ENCODE measurements at places on chromosomes 12 and 14. TPM values are rescaled to one million over a fixed set of nuclear protein-coding genes. Genes with fewer than 3 reads are reported as not detected.

DNA sequence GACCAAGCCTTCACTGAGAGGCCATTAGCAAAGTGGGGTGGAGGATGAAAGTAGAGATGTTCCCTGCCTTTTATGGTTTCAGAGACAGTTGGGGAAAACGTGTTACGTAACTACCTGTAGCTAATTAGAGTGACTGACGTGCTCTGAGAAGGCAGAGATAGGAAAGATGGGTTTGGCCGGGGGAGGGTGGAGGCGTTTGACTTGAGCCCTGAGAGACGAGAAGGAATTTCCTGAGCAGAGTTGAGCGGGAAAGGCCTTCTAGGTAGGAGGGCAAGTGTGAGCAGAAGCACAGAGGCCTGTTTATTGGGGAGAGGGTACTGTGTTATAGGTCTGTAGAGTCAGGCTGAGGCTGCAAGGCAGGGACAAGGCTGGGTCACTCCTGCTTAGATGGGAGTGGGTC, 8.6 kb downstream of the TUNAR start:
- no peak for DNase-seq

DNA sequence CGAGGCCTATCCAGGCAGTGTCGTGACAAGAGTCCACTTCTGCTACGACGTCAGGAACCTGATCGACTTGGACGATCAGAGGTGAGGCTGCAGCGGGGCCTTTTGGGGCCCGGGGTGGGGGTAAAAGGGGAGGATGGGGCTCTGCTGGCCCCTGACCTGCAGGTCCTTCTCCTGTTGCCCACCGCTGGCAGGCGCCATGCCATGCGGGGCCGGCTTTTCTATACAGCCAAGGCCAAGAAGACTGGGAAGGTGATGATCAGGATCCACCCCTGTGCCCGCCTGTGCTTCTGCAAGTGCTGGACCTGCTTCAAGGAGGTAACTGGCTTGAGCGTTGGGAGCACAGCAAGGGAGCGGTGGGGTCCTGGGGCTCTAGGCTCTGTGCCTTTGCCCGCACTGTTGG, 31.6 kb downstream of the NGB start:
- DNase-seq: peak; percentile 68

DNA sequence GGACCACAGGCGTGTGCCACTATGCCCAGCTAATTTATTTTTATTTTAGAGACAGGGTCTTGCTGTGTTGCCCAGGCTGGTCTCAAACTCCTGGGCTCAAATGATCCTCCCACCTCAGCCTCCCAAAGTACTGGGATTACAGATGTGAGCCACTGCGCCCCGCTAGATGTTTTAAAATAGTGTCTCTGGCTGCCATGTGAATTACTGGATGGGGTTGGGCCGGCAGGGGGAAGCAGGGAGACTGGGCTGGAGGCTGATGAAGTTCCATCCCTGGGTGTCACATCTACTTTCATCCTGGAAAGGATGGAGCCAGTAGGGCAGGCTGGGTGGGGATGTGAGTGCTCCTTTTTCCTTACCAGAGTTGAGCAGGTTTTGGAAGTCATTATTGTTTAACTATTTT, 46.1 kb downstream of the DNAH10 start:
- DNase-seq: no peak

DNA sequence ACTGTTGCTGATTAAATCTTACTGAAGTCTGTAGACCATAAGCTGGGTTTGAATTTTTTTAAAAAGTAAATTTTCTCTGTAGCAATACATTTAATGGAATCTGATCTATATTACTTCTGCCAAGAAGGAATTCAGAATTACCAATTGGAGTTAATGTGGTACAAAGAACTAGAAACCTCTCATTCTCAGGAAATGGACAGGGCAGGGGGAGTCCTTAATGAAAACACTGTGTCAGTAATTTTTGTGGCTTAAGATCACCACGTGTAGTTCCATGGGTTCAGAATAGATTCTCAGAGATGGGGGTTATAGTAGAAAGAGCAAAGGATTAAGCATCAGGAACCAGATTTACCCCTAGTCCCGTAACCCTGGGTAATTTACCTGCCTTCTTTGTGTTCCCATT, 30.3 kb downstream of the FBXL14 start:
- DNase-seq: no peak

DNA sequence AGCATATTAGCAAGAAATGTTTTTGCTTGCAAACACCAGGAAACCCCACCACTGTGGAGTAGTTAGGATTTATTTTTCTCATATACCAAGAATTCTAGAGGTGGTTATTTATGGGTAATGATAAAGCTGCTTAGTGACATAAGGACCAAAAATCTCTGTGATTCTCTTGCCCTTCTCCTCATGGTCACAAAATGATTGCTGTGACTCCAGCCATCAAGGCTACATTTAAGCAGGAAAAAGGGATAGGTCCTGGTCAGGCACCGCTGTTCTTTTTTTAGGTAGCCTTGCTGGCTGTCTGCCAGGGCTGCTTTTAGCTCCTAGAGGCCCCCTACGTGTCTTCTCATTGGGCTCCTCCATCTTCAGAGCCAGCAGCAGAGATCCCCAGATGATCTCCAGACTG, 104.2 kb downstream of the AACS start:
- DNase-seq: no peak

DNA sequence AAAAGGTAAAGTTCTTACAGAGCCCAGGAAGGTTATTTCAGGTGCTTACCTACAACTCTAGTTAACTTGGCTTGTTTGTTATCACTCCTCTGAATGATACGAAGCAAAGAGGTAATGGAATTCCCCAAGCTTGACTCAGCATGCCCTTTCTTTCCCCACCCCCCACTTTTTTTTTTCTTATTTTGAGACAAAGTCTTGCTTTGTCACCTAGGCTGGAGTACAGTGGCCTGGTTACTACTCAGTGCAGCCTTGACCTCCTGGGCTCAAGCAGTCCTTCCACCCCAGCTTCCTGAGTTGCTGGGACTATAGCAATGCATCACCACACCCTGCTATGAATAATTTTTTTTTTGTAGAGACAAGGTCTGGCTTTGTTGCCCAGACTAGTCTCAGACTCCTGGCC, 17.1 kb upstream of the YBX3 start:
- DNase-seq: no peak

The FAM181A gene
- not detected for total RNA-seq

- DNase-seq: peak; percentile 83
Measured at GRCh38 chr12:52043386-52044212, 7.6 kb upstream of the NR4A1 start.

The PRPH gene
- not detected for total RNA-seq

- no peak for DNase-seq
Measured at GRCh38 chr12:46847001-46847400, 21.2 kb upstream of the SLC38A4 start.

GRCh38 chr14:95876761-95877538, at the start of gene TUNAR:
Gene TUNAR (plus strand): TSS chr14:95876832.
- DNase-seq: no peak

The RFX4 gene
- not detected for total RNA-seq

The KRT74 gene
- not detected for total RNA-seq

GRCh38 chr14:68843471-68844209, 50.8 kb upstream of the ZFP36L1 start:
- DNase-seq: peak; percentile 93

DNA sequence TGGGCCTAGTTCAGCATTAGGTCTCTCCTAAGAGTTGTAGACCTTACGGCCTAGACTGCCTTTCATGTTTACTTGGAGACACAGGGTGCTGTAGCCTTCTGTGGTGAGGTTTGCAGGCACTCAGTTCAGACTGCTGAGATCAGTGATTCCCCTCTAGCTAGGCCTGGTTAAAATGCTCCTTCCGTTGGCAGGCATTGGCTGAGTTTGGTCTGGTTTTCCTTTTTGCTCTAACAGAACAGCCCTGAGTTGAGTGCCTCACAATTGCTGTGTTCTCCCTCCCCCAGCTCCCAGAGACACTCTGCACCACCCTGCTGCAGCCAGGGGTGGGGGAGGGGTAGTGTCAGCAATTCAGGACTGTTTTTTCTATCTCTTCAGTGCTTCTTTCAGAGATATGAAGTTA, 178.9 kb upstream of the DYRK2 start:
- no peak for DNase-seq
